Foreskin keratinocyte (primary cell): ENCODE measurements at places on chromosomes 6 and 20.
A peak's percentile ranks its signal among the peaks of the same experiment; 100 is the strongest.

GRCh38 chr6:52143551-52143950 is 42.6 kb upstream of the IL17A start:
- DNase-seq, result no peak

- peak; percentile 16 for DNase-seq
Measured at GRCh38 chr6:23637296-23637695, 488.7 kb upstream of the NRSN1 start.

DNA sequence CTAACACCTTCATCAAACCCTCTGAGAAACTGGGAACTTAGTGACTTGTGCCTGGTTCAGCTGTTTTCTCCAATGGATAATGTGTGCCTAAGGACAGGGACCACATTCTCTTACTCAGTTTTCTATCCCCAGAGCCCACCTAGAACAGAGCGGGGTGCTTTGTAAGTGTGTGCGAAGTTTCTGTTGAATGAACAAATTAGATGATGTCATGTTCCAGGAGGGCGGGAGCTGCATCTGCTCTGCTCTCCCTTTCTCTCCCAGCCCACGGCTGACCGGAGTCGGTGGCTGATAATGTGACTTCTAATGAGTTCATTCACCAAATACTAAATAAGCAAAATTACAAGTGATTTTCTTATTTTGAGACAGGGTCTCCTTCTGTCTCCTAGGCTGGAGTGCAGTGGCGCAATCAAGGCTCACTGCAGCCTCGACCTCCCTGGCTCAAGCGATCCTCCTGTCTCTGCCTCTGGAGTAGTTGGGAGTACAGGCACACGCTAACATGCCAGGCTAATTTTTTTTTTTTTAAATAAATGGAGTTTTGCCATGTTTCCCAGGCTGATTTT is 60.7 kb upstream of the FNDC1 start:
- DNase-seq, result no peak

DNA sequence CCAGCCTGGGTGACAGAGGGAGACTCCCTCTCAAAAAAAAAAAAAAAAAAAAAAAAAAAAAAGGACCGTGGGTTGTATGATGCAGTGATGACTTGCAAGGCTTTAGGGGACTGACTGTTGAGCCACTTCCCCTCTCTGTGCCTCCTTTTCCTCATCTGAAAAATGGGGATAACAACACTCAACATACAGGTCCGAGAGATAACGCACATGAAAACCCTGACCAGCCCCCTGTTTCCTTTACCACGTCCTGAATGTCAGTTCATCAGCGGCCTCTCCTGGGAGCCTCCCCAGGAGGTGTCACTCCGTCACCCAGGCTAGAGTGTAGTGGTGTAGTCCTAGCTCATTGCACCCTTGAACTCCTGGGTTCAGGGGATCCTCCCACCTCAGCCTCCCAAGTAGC is 3.9 kb downstream of the SLA2 start:
- no peak for DNase-seq

DNA sequence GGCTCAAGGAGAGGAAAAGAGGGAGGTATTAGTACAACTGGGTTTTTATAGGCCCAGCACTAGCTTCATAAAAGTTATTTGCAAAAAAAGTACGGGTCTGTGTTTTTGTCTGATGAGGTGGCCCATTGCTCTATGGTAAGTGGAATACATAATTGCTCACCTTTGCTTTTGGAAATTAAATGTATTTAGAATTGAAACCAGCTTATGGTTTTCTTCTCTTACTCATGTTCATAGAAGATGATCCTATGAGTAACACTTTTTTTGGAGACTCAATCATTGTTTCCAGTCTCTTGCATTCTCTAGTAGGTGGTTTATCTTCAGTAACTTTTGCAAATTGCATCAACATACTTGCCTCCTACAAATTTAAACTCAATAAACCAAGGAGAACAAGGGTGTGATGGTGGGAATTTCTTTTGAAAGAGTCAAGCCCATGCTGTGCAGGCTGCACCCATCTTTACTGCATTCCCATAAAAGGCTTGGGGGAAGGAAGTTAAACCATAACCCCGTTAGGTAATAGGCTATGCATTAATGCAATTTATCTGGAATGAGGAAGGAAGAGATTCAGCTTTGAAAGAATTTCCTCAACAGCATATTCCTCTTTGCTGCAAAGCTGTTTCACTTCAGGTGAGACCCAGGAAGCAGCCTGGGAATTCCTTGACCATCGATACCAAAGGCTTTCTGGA is 48.5 kb upstream of the EDN1 start:
- peak; percentile 51 for DNase-seq

- no peak for DNase-seq
Measured at GRCh38 chr6:104959026-104959858, 2.3 kb downstream of the LIN28B start.

DNA sequence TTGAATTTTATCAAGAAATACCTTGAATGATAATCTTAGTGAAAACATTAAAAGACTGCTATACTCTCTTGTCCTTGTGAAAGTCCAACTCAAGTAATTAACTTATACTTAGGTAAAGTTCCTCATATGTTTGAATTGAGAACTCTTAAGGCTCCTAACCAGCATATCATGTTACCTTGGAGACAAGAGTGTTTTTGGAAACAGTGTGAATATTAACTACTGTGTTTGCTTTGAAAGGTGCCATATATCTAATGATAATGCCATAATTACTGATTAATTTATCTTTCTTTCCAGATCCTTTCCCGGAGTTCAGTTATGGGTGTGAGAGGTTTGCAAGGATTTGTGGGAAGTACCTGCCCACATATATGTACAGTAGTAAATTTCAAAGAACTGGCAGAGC is 10.5 kb downstream of the FAM120B start:
- DNase-seq, result no peak

DNA sequence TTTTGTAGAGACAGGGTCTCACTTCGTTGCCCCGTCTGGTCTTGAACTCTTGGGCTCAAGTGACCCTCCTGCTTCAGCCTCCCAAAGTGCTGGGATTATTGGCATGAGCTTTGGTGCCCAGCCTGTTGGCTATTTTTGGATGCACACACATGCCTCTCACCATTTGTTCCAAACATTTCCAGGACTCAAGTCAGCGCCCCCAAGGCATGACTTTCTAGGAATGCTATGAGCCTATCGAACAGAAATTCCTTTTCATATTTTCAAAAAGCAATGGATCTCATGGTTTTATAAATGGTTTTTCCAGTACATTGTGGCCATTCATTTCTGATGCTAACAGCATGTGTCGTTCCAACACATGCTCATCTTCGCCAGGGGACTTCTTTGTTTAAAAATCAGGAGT is 119.3 kb upstream of the NAA20 start:
- no peak for DNase-seq

DNA sequence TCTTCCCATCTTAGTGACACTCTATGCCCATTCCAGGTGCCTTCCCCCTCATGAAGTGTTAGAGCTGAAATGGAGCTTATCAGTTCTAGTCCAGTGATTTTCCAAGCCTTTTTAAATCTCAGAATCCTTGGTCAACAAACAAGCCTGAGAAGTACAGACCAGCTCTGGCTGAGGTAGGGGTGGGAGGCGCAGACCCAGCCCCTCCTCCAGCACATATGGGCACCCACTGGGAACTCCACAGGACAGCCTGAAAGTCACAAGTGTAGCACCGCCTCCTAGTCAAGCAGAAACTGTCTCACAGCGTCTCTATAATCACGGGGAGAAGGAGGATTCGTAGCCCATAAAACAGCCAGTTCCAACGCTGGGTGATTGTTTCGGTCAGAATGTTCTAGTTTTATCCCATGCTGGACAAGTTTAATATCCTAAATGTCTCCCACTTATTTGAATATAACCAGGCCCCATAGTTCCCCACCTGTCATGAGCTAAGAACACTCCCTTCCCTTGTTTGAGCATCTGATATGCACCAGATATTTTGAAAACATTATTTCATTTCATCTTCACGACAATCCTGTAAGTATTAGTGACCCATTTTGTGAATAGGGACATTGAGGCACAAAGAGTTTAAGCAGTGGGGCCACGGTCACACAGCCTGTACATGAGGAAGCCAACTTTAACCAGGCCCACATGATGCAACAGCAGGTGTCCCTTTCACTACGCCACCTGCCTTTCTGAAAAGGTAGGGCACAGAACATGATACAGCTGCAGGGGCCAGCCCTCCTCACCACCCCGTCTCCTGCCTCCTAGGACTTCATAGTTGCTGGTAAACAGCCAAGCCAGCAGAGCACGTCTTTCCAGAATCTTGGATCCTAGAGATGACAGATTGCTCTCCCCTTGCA is 40.1 kb downstream of the TRAF3IP2 start:
- DNase-seq, result no peak

GRCh38 chr20:1332749-1333300 is 3.9 kb upstream of the SDCBP2 start:
- no peak for DNase-seq
